NCI-H446 treated with DMSO at 0.1 percent for 48 hours (cell line): ENCODE measurements at places on chromosomes 13 and 19.

GRCh38 chr13:112245989-112246388 is 130.2 kb upstream of the SPACA7 start:
- no peak for DNase-seq

DNA sequence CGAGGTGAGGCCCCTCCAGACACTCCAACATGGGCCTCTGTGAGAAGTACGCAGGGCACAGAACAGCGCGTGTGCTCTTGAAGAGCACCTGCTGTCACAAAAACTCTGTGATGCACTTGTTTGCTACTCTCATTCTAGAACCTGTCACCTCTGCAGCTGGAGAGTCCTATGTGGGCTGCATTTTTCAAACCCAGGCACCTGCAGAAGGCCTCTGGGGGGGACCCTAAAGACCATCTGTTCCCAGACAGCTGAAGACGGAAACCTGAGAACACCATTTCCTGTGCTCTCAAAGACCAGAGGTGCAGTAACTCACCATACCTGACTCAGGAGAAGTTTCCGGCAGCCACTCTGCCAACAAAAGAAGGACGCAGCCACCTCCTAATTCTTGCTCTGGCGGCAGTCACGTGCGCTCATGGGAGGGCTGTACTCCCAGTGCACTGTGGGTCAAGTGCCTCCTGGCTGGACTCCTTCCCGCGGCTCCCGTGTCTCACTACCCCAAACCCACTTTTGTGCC is 28.1 kb downstream of the RANBP3 start:
- DNase-seq: no peak

- DNase-seq: no peak
Observed at GRCh38 chr13:43269037-43269481, 245.7 kb downstream of the DNAJC15 start.

DNA sequence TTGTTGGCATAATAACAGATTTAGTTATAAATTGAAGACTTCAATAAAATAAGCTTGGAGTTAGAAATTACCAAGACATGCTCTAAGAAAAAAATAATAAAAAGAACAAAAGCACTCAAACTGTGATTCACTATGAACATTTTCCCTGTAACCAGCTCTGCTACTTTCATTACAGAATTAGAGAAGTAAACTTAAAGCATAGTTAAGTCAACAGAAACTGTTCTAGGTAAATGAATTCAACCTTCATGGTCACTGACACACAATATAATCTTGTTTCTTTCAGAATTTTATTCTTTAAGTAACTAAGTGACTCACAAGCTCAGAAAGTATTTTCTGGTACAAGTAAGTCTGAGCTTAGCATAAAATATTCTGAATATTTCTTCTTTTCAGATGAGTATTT is 136.3 kb downstream of the KLF5 start:
- no peak for DNase-seq

- DNase-seq: no peak
Observed at GRCh38 chr13:22940736-22941135, 240.0 kb upstream of the SGCG start.

- DNase-seq: no peak
Observed at GRCh38 chr19:53903055-53903680, 5.9 kb upstream of the CACNG7 start.
